Stimulated activated CD8-positive, alpha-beta memory T cell treated with anti-CD3 and anti-CD28 coated beads, Interleukin-4, amount 100 ng/mL, for 4 hours (primary cell): ENCODE measurements at places on chromosomes 2 and 18.

DNA sequence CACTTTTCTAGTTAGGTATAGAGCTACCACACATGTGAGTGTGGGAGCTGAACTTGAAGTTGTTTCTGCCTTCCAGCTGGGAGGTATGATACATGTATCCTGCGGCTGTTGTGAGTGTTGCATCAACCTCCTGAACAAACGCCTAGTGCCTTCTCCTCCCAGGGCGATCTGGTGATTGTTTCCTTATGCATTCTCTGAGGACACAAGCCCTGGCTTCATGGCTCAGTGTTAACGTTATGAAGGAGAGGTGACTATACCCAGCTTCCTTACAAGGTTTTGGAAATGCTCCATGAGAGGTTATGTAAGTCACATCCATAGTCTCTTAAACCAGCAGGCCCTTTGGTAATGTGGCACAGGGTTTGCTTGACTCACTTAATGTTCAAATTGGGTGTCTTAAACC is 64.9 kb downstream of the SPRED2 start:
- no peak for DNase-seq

DNA sequence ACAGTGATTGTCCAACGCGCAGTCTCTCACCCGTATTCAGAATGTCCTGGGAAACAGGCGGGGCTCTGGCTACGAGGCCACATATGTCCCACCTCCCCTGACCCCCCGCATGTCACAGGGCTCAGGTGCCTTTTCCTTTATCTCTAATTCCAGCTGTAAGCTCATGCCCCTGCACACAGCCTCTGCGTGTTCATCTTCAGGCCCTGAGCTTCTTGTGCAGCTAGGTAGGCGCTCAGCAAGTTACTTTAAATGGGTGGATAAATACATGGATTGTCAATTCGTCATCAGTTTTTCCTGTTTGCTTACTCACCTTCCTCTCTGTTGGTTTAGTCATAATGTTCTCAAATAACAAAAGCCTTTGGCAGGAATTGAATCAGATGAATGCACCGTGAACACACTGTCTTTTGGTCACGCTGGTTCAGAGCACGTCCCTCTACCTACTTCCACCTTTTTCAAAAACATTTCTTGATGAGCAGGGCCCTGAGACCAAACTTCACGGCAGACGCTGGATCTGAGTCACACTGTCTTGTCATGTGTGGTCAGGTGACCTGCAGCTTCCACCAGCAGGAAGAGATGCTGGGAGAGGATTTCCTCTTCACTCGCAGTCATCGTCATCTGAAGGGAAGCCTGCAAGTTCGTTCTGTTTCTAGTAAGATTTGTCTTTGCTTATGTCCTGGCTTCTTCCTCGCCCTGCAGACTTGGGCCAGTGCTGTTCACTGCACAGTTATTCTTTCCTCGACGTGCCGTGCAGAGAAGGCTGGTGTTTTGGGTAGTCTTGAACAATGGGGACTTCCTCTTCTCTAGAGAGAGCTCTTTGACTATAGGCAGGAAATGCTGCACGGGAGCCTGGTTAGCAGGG is 138.1 kb downstream of the PTGR3 start:
- peak; percentile 32 for DNase-seq

- no peak for DNase-seq
Observed at GRCh38 chr18:59551902-59552635, 145.2 kb downstream of the CCBE1 start.

- no peak for DNase-seq
Observed at GRCh38 chr2:5990086-5990485, 297.9 kb downstream of the SOX11 start.

DNA sequence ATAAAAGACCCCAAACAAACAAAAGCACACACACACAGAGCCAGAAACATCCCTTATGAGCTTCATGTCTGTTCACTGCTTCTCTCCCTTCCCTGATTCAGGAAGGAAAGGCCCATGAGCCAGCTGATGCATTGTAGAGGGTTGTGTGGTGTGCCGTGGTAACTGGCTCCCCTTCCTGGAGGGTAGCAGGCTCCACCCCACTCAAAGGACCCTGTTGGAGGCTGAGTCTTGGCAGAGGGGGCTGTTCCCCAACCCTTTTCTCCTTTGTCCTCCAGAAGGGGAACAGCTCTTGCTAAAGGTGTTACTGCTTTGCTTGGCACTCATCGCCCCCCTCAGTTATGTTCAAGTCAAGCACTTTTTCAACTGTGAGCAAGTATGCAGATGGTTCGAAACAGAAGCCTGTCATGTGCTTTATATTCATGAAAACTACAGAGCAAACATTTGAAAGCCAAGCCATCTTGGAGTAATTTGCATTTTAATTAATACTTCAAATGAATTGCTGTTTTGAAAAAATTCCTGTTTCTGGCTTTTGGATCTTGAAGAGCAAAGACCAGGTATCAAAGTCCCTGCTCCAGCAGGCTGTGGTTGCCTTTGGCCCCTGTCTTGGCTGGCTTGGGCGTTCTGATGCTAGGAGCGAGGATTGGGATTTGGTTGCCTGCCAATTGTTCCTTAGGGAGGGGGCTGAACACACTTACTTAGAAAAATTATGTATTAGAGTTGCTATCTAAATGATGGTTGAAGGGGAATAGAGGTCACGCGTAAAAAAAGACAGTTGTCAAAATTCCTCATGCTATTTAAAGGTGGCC is 267.8 kb downstream of the TSN start:
- no peak for DNase-seq

- no peak for DNase-seq
Observed at GRCh38 chr2:33505966-33506365, 29.5 kb downstream of the RASGRP3 start.

DNA sequence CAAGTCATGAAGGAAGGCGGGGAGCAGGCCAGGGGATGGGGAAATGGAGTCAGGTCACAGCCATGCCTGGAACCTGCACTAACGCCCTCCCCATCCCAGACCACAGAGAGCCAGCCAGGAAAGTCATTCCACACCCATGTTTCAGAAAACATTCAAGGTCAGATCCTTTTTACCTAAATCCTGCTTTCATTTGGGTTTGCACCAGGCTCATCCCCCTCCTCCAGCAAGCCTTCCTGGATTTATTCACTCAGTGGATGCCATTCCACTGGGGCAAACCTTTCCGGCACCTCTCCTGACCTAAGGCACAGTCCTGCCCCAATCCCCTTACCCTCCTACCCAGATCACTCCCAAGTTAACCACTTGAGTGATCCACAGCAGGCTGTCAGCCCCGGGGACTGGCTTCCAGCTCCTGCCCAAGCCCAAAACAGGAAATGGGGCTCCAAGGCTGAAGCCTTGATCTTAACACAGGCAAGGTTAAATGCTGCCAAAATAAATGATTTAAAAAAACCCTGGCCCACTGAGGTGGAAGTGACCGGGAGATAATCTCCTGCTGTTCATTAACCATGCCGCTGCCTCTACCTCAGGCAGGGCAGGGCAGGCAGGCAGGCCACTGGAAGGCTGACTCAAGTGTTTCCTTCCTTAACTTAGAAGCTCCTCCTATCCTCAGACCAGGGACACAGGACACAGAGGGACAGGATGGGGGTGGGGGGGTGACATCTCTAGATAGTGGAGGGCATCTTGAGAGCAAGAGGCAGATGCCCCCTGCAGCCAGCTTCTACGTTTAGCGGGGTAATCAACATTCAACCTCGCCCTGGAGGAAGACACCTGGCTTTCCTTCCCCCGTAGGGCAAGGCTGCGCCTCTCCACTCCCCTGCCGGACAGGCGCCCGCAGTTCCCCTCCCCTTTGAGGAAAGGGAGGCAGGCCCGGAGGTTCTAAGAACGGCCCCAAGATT is 1.4 kb downstream of the RAB11FIP5 start:
- no peak for DNase-seq

- DNase-seq = no peak
Observed at GRCh38 chr2:239545741-239546392, 145.0 kb upstream of the HDAC4 start.

- DNase-seq = no peak
Observed at GRCh38 chr18:36374262-36374661, 76.7 kb downstream of the FHOD3 start.

DNA sequence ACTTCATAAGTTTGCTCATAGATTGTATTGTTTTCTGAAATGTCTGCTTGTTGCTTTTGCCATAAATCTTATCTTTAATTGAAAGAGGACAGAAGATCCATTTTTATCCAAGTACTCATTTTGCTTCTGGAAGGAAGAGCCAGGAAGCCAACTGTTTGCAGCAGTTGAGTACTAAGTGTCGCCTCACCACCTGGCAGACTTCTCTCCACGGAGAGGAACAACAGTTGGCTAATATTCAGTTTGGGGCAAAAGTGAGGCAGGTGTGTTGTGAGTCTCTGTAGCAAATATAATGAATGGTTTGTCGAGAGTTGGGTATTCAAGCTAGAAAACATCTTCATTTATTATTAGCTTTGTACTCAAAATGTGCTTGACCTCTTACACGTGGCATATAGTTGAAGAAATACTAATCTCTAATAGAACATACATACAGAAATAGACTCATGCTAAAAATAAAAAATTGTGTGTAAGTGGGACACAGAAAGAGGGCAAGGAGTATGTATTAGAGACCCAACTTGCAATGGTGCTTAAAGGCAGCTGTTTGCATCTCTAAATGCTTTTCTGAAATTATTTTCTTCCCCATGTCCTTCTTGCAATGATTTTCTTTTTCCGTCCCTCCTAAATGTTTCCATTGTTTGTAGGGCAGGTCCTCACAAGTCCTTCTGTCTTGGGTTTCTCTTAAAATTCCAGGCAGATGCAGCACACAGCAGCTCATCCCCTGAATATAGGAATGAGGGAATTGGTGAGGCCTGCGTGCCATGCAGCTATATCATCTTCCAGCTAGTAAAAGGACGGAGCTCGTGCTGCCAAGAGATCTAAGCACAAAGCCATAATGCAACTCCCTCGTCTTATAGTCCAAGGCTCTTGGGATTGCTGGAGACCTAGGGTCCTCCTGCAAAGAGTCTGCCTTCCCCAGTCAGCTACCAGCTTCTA is 44.8 kb upstream of the MAP3K20 start:
- DNase-seq = no peak

GRCh38 chr2:198408171-198408570 is 603.8 kb downstream of the PLCL1 start:
- DNase-seq = no peak

DNA sequence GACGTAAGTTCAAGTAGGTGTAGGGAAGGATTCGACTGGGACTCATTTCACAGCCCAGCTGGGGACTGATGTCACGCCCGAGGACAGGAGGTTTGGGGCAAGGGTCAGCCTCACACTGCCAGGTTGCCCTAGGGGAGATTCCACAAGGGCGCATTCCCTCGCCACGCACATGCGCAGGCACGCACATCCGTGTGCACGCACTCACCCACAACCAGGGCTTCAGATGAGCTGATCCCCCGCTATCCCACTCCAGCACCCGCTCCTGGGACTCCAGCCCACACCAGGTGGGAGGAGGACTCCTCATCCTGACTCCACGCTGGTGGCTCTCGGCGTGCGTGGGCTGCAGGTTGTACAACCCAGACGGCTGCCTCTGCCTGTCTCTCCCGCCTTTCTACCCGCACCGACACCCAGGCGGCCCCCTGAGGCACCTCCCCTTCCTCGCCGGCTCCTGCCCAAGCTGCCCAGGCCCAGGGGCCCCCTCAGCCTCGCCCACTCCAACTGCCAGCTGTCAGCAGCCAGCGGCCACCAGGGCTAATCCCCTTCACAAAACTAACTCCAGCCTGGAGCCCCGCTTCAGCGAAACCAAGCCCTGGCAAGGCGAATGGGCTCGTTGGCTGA is 47.8 kb upstream of the FOSL2 start:
- no peak for DNase-seq

- DNase-seq = no peak
Observed at GRCh38 chr2:88131201-88131998, 3.5 kb upstream of the FABP1 start.

GRCh38 chr2:86049529-86049928 is 56.2 kb downstream of the POLR1A start:
- no peak for DNase-seq

DNA sequence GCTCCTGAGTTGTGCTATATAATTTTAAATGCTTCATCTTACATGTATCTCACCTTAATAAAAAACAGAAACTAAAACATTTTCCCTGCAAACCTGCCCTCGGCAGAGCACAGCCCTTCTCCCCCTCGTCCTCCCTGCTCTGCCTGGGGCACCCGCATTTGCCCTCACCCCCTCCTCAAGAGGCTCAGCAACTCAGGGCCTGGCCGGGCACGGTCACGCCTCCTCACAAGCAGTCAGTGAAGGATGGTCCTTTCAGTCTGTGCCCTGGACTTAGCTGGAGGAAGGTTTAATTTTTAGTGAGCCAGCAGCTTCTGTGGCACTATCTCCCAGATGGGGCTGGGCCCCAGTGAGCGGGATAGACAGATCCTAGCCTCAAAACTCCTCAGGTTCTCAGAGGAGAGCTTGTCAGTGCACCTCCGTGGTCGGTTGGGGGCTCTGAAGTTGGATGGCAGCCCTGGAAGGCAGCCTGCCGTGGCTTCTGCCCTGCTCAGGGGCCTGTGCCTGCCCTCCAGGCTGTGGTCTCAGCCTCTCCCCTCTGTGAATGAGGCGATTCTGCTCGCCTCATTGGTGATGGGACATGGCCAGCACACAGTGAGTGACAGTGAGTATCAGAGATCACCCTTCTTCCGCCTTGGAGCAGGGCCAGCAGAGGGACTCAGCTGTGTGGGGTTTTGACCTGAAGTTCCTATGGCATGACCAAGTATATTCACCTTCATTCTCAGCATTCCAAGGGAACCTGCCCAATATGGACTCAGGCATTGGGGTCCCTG is 56.3 kb upstream of the AFF3 start:
- no peak for DNase-seq

DNA sequence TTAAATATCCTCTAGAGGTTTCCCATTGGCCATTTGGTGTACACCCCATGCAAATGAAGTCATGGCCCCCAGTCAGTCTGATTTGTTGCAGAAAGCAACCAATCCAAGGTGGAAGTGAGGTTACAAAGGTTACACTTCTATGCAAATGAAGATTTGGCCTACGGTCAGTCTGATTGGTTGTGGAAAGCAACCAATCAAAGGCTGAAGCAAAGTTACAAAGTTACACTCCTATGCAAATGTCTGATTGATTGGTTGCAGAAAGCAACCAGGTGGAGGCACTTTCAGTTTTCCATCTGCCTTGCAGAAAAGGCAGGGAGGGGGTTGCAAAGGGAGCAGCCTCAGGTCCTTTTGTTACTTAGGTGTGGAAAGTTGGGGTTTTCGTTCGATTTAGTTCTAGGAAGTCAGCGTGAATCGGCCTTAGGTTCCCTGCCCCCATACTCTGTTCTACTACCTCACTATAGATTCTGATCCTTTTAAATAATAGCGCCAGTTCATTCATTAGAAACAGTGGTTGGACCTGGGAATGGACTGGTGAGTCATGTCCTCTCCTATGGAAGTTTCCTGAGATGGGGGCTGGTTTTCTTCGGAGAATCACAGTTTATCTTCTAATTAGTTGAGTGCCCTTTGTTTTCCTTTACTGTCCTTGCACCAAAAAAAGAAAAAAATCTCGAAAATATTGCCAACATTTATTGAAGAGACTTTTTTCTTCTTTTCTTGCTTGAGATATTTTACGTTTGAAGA is 279.5 kb downstream of the AGAP1 start:
- DNase-seq = no peak

GRCh38 chr2:199308567-199308966 is 149.2 kb downstream of the SATB2 start:
- DNase-seq = no peak

DNA sequence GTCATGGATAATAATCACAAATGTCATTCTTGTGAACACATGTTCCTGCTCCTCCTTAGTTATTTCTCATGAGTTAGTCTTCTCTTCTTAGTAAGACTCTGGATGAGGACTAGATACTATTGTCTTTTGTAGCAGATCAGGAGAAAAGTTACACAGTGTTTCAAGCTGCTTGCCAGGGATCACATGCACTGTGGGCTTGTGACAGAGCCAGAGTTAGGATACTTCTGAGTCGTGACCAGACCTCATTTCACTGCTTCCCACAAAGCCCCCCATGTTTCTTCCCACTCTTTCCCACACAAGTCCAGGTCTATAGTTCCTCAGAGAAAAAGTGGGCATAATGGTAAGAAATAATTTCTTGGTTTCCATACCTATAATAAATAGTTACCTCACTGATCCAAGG is 80.2 kb upstream of the LRATD1 start:
- no peak for DNase-seq
